ENCODE measurements at places on chromosomes 1 and 21.

- DNase-seq: peak; percentile 95
These were observed 28.5 kb upstream of the ECE1 start for GRCh38 chr1:21318714-21319159.

DNA sequence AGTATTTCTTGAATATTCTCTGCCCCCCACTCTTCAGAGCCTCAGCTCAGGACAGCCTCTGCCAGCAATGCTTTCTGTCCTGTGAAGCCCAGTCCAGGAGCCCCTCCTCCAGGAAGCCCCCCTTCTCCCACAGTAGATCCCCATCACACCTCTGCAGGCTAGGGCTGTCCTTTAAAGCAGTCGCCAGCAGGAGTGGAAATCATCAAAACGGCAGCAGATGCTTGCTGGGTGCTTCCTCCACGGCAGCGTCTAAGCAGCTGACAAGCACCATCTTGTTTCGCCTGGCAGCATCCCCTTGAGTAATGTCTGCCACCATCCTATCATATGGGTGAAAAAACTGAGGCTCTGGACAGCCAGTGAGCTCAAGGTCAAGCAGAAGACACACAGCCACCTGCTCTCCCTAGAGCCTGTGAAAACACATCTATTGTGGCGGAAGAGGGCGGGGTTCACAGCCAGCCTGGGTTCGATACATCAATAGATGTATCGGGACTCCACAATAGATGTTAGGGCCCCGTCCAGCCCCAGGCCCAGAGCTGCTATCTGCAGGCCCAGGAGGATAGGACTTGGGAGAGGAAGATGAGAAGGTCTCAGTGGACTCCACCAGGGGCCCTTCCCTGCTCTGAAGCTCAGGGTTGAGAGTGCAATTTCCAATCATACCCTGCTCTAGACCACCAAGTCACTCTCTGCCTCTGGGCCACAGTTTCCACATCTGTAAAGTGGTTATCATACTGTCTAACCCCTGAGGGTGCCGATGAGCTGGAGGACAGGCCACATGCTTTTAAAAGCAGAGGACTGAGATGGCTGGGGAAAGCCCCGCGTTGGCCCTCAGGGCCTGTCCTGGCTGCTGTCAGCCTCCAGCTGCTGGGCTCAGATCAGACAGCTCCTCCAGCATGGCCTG lies 17.5 kb downstream of the RUNX3 start:
- DNase-seq: no peak

DNA sequence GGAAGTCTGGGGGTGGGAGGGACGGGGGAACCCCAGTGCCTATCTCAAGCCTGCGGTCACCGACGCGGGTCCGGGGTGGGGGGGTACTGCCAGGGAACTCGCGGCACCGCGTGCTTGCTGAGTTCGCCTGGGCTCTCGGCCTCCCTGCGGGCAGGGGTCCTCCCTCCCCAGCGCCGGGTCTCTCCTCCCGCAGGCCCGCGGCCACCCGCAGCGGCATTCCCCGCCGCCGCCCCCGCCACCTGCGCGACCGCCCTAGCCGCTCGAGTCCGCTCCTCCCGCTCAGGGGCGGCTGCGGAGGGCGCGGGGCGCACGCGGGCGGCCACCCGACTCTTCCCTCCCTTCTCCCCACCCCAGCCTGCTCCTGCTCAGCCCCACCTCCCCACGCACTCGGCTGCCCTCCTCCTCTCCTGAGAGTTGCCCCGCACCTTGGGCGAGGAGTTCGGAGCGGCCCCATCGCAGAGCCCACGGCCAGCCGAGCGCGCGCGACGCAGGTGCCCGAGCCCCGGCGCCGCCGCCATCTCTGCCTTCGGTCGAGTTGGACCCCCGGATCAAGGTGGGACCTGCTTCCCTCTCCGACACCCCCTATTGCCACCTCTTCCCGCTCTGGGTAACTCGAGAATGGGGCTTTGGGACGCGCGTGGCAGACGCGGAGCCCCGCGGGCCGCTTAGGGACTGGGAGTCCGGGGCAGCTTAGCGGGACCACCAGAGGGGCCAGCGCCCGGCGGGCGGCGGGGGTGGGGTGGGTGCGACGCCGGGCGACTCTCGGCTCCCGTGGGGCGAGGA lies 105.0 kb downstream of the LEPR start:
- peak; percentile 9 for DNase-seq

GRCh38 chr1:160544647-160545046 lies 21.6 kb upstream of the SLAMF6 start:
- no peak for DNase-seq

- DNase-seq: no peak
These were observed 8.0 kb downstream of the USP48 start for GRCh38 chr1:21774835-21775549.

Data from adrenal gland (tissue), 19 donors.